ENCODE measurements at places on chromosomes 5 and 9.

DNA sequence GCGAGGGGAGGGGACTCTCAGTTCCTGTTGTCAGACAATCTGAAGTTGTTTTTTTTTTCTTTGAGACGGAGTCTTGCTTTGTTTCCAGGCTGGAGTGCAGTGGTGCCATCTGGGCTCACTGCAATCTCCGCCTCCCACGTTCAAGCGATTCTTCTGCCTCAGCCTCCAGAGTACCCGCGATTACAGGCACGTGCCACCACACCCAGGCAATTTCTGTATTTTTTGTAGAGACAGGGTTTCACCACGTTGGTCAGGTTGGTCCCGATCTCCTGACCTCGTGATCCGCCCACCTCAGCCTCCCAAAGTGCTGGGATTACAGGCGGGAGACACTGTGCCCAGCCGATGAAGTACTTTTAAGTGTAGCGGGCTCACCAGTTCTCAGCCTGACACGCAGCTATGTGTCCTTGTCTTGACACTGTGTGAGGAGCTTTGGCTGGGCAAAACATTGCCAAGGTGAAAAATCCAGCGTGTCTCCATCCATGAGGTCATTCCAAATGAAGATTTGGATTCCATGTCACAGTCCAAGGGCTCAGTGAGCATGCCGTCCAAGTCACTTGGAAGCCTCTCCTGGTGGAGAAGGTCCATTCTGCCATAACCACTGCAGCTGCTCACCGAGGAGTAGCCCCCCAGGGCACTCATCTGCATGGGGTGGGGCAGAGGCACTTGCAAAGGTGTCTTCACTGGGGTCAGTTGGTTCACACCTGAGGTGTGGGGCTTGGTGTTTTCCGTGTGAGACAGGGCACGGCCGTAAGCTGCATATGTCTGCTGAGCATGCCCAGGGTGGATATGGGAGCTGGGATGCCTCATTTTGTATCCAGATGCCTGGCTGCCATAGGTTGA, 32.0 kb downstream of the OR2V1 start:
- DNase-seq: no peak

DNA sequence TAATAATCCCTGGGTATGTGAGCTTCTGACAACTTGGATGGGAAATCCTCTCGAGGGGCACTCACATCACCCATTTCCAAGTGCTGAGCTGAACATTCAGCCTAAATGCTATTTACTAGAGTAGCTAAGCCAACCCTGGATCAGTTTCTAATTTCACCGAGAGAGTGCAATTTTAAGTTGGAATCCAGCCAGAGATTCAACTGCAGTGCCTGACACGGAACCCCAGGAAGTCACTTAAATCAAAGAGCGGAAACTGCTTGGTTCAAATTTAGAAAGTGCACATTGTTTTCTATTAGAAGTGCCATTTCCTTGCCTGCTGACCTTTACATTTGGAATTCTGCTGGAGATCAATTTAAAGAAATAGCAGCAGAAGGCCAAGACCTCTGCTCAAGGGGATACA, 8.8 kb downstream of the SPRY4 start:
- DNase-seq: no peak

DNA sequence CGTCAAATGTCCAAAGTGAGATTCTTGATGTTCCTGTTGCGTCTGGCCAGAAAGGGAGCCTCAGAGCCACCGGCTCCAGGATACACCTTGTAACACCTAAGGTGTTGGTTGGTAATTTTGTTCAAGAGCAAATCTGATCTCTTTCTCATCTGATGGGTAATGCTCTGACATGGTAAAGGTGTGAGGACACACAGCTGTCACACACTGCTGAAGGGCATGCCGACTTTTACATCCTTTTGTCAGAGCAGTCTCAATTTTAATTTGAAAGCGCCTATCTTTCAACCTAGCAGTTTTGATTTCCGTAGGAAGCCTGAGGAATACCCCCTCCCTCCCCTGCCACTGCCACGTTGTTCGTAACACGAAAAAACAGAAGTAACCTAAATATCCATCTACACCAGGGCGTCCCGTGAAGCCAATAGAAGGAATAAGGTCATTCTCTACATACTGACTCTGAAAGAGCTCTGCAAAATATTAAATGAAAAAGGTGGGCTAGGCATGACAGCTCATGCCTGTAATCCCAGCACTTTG, 57.4 kb downstream of the TSTD2 start:
- DNase-seq: no peak

- DNase-seq: no peak
Measured at GRCh38 chr5:79795764-79796398, 106.2 kb downstream of the CMYA5 start.

DNA sequence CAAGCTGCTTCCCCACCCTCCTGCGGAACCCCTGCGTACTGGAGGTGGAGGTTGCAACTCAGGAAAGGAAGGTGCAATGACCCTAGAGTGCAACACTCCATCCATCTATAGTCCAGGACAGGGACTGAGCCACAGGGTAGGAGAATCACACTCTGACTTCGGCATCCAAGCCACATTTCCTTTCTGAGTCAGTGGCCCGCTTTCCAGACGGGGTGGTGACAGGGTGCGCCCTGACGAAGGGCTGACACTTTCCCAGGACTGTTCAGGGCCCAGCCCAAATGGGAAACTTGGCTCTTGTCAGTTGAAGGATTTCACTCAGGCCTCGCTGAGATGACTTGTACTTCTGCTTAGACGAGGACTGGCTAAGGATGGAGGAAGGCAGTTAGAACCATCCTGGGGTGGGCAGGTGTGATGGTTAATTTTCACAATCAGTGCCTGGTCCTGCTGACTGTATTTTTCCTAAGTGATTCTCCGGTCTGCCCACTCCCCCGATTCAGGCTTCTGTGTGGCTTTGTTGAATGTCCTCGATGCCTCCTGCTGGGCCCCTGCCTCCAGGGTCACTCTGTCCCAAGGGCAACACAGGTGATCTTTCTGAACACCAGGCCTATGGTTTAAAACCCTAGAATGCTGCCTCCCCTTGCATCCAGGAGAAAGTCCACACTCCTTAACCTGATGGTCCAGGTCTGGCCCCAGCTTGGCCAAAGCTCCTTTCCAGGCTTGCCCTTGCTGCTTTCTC, 228.1 kb downstream of the FSTL4 start:
- DNase-seq: no peak

DNA sequence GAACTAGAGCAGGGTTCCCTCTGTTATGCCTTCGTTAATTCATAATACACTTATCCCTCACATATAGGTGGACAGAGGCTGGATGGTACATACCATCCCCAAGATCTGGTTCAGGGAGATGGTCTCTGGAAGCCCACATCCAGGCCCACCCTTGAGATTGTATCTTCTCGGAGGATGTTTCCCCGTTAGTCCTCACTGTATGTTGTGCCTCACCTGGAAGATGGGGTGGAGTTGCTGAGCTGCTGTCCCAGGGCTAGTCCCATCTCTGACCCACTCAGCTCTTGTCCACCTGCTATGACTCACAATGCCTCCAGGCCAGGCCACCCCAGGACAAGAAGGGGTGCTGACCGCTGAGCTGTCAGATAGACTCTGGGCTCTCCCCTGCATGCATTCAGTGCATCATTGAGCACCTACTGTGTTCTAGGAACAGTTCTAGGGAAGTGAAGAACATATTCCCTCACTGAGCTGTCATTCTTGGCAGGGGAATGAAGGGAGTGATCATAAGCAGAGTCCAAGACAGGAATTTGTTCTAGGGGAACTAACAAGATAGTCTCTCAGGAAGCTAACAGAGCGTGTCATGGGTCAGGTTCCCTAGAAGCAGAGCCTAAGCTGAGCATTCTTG, at the start of gene CBY3:
TSS of gene CBY3 (minus strand) at position 255 of the 622 bp plus-strand sequence. CDS start at position 139, 116 bp downstream.
- no peak for DNase-seq

DNA sequence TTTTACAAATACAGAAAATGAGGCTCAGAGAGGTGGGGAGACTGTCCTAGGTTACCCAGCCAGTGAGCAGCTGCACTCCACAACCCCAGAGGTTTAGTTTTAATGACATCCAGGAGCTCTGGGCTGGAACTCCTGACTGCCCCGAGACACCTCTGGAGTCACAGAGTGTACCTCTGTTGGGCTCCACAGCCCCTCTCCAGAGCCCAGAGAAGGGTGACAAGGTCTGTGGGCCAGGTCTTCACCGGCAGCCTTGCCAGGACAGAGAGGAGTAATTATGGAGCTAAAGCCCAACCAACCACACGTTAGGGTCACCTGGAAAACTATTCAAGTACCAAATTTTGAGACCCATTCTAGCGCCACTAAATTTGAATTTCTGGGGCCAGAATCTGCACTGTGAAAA, 11.1 kb downstream of the CDX1 start:
- no peak for DNase-seq

DNA sequence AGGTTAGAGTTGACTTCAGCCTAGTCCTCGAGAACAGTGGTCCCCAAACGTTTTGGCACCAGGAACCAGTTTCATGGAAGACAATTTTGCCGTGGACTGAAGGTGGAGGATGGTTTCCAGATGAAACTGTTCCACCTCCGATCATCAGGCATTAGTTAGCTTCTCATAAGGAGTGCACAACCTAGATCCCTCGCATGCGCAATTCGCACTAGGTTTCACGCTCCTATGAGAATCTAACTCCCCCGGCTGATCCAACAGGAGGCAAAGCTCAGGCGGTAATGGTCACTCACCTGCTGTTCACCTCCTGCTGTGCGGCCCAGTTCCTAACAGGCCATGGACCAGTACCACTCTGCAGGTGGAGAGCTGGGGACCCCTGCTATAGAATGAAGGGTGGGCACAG, 163.6 kb downstream of the CDH6 start:
- no peak for DNase-seq

GRCh38 chr5:36251218-36251617, 9.5 kb upstream of the NADK2 start:
- DNase-seq: no peak

Measured in neural progenitor cell (in vitro differentiated cells).